ENCODE measurements at places on chromosomes 3 and 15.

DNA sequence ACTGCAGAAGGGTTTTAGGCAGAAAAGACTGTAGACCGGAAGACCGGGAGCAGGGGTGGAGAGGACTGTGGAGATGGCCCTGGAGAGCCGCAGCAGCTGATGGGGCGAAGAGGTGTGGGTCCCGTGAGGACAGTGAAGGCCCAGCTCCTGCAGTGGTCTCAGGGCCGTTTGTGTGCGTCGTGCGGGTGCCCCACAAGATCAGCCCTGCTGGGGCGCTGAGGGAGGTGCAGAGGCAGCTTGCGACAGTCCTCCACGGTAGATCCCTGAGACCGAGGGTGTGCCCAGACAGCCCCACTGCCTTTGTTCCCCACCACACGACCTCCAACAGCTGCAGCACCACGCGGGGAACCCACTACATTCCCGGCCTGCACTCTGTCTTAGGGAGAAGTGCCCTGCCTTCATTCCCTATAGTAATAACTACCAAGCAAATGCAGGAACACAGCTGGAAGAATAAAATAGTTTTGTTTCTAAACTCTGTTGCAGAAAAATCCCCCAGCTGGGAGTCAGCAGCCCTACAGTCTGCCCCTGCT, 19.0 kb upstream of the CRABP1 start:
- no peak for DNase-seq

GRCh38 chr15:66587020-66587419, 21.2 kb upstream of the LCTL start:
- no peak for DNase-seq

- DNase-seq: no peak
These were observed 51.0 kb downstream of the TRANK1 start for GRCh38 chr3:36893826-36894225.

GRCh38 chr3:440826-441225, 244.3 kb downstream of the CHL1 start:
- no peak for DNase-seq

DNA sequence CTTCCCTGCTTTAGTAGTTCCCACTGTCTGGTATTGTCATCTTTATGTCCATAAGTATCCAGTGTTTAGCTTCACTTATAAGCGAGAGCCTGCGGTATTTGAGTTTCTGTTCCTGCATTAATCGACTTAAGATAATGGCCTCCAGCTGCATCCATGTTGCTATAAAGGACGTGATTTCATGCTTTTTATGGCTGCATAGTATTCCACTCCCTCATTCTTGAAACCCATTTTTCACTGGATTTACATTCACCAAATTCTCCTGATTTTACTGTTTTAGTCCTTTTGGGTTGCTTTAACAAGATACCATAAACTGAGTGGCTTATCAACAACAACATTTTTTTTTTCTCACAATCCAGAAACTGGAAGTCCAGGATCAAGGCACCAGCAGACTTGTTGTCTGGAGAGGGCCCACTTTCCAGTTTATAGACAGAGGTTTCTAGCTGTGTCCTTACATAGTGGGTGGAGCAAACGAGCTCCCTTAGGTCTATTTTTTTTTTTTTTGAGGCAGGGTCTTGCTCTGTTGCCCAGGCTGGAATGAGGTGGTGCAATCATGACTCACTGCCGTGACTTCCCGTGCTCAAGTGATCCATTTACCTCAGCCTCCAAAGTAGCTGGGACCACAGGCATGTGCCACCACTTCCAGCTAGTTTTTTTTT, 6.1 kb upstream of the TICRR start:
- DNase-seq: no peak

GRCh38 chr3:188303286-188303799, 149.4 kb downstream of the LPP start:
- DNase-seq: no peak

DNA sequence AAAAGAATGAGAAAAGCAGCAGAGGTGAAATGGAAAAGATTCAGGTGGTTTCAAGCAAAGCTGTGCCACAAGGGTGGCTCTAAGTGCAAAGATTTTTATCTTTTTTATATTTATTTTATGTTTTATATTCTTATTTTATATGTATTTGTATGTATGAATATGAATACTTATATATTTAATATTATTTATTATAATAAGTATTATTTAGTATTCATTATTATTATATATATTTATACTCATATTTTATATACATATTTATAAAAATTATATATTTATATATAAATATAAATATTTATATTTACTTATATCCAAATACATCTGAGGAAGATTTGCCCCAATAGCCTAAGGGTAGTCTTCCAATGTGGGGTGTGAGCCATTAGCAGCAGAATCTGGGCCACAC, 1002.0 kb downstream of the CADM2 start:
- no peak for DNase-seq

DNA sequence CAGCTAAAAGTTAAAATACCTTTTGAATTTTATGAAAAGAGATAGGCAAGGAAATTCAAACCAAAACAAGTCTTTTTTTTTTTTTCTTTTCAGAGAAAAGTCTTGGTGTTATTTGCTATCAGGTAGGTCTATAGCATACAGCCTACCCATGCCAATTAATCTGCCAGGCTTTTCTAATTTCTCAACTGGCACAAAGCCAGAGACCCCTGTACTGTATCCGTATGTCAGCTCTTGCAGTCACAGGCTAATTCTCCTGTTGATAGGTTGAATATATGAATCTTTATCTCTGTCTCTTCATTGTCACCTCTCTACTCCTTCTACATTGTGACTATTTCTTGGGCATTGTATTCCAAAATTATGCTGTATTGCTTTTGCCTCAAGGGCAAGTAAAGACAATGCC, 133.4 kb downstream of the IL5RA start:
- DNase-seq: no peak

GRCh38 chr3:159273608-159274007, 471.8 kb downstream of the MFSD1 start:
- no peak for DNase-seq

DNA sequence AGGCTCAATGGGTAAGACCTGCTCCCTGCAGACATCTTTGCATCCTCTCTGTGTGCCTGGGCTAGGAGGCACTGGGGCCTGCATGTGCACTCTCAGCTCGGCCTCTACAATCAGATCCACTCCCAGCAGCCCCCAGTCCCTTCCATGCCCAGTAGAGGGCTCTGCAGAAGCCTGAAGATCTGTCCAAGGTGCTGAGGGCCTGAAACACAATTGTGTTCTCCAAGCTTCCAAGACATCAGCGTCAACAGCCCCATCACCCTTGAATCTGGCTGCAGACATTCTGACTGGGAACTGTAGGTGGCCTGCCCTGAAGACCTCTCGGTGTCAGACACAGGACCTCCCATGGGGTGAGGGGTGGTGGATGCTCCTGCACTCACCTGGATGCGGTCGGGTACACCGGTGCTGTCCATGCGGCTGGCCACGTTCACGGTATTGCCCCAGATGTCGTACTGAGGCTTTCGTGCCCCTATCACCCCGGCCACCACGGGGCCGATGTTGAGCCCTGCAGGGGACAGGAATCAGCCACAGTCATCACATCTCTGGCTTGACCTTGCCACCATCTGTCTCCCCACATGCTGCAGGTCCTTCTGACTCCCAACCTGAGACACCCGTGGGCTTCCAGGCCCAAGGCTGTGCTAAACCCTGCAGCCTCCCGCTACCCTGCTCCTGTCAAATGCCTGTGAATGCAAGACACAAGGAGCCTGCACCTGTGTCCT, 84.7 kb downstream of the SEC22A start:
- peak; percentile 52 for DNase-seq

DNA sequence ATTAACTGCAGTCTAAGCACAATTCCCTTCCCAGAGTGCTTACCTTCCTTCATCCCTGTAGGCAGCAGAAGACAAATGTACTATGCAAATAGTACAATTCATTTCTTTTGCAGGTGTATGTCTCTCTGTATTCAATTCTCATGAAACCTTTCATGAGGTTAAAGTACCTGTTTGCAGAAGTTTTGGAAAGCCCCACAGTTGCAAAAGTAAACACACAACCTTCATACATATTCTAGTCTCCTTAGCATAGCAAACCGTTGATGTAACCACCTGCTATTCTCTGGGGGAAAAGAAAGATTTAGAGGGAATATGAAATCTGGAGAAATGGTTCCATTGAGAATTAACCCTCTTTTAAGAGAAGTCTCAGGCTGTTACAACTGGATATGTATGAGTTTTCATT, 200.3 kb upstream of the SUCLG2 start:
- DNase-seq: no peak

DNA sequence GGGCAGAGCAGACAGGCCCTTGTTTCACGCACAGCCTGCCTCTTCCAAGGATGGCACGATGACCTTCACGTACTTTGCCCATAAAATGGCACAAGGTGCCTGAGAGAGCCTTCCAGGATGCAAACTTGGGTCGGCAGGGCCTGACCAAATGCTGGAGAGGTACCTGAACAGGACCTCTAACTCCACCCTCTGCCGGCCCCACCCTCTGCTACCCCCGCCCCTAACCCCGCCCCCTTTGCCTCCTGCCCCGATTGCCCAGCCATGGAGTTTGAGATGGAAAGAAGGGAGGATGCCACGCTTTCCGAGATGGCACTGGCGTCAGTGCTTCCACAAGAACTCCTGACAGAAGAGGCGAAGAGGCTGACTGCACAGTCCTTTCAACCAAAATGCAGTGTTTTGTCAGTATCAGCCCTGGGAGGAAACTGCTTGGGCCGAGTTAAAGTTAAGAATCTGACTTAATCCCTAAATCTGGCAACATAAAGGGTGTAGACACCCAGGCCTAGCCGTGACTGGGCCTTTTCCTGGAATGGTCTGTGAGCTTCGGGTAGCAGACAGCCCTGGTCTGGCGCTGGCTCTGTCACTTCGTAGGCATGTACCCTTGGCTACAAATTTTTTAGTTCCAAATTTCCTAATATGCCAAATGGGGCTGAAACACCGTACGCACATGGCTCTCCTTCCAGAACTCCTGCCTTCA, 230.3 kb upstream of the RGMA start:
- no peak for DNase-seq

DNA sequence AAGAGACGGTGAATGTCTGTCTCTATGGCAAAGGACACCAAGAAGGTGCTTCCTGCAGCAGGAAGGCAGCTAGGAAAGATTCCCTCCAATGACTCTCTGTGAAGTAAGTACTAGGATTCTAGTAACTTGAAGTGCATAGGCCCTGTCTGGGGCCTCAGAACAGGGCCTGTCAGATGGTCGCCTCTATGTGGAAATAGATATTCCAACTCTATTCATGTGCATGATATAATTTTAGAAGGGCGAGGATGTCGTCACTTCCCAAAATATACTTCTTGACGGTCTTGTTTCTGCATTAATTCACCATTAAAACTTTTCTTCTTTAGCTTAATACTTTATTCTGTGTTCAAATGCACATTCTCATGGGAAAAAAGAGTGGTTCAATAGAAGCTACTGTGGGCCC, 167.0 kb downstream of the TLE3 start:
- no peak for DNase-seq

- no peak for DNase-seq
These were observed 16.9 kb downstream of the ACKR2 start for GRCh38 chr3:42826141-42826540.

GRCh38 chr15:39247574-39247973, 333.3 kb upstream of the THBS1 start:
- DNase-seq: no peak
